ENCODE measurements at places on chromosomes 1 and 21. TPM values are rescaled to one million over a fixed set of nuclear protein-coding genes. Genes with fewer than 3 reads are reported as not detected.

- H3K27me3 ChIP-seq = no peaks in the 10 kb centered on the region
- H3K36me3 ChIP-seq = peaks cover 33% of the 10 kb centered on the region
- peak overlapping the region; percentile 84 for H3K27ac ChIP-seq
- DNase-seq = no peak
Observed at GRCh38 chr1:20660847-20661206, 342 bp downstream of the DDOST start.

DNA sequence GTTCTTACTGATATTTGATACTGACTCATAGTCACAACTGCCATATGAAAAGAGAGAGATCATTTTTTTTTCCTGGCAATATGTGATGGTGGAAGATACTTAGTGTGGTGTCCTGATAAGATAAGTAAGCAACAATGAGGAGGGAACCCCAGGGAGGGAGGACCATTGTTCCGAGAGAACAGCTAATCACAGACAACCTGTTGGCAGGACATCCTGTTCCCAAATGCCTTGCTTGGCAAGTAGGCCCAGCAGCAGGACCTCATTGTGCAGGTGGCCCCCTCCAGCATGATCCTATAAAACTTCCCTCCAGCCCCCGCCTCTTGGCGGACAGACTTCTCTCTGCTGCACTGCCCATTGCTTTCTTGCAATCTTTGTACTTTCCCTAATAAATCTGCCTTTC is 329.4 kb upstream of the CHRM3 start:
- H3K27ac ChIP-seq = no peak overlapping the region
- H3K27me3 ChIP-seq = no peaks in the 10 kb centered on the region
- no peak for DNase-seq
- no peak overlapping the region for H3K4me3 ChIP-seq

DNA sequence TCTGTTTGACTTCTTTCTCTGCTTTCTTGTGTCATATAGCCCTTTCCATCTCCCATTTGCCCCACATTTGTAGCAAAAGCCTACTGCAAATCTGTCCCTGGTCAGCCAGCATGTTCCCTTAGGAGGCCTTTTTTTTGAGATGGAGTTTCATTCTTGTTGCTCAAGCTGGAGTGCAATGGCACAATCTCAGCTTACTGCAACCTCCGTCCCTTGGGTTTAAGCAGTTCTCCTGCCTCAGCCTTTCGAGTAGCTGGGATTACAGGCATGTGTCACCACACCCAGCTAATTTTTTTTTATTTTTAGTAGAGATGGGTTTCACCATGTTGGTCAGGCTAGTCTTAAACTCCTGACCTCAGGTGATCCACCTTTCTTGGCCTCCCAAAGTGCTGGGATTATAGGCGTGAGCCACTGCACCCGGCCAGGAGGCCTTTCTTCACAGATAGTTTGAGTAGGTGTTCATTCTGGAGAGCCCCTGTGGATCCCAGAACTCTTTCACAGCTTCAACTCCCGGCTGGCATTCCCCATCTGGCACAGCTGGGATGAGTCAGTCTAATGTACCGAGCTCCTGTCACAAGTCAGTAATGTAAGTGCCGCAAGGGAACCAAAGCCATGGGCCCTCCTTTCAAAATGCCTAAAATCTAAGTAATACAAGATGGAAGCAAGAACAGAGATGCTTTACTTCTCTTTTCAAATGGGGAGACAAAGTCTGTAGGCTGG is 9.4 kb upstream of the NHLH1 start:
- H3K36me3 ChIP-seq = peaks cover 72% of the 10 kb centered on the region
- H3K27me3 ChIP-seq = no peaks in the 10 kb centered on the region
- no peaks in the 10 kb centered on the region for H3K4me1 ChIP-seq
- no peak overlapping the region for H3K27ac ChIP-seq
- no peak overlapping the region for H3K4me3 ChIP-seq
- no peak for DNase-seq

- no peak for DNase-seq
- no peaks in the 10 kb centered on the region for H3K4me1 ChIP-seq
- H3K4me3 ChIP-seq = no peak overlapping the region
Observed at GRCh38 chr1:39863177-39863576, 20.1 kb downstream of the TRIT1 start.

GRCh38 chr21:46564391-46564790 is 40.5 kb downstream of the S100B start:
- peaks cover 53% of the 10 kb centered on the region for H3K4me1 ChIP-seq
- no peaks in the 10 kb centered on the region for H3K27me3 ChIP-seq
- peaks cover 83% of the 10 kb centered on the region for H3K36me3 ChIP-seq
- no peak for DNase-seq
- no peak overlapping the region for H3K4me3 ChIP-seq

DNA sequence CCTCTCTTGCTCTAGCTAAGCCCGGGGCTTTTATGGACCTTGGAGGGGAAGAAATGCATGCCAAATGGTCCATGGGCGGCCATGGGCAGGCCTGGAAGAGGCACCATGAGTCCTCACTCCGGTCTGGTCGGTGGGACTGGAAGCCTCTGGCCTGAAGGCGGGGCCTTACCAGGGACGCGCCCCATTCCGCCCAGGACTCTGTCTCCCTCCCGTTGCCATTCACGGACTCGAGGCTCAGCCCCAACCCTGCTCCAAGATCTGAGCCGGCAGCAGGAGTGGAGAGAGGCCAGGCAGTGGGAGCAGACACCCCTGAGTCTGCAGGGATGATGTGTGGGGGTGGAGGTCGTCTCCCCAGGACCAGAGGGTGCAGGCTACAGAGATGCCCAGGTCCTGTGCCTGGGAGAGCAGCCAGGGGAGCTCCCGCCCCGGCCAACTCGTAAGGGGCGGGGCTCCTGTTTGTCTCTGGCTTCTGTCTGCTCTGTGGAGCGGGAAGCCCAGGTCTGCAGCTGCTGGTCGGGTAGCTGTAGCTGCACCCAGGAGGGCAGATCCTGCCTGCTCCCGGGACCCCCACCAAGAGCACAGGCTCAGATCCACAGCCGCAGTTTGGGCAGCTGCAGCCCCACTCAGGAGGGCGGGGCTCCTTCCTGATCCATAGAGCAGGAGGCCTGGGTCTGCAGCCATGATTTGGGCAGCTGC is 8.3 kb upstream of the KANK4 start:
- H3K4me1 ChIP-seq = no peaks in the 10 kb centered on the region
- H3K27me3 ChIP-seq = no peaks in the 10 kb centered on the region
- DNase-seq = no peak
- no peaks in the 10 kb centered on the region for H3K36me3 ChIP-seq

DNA sequence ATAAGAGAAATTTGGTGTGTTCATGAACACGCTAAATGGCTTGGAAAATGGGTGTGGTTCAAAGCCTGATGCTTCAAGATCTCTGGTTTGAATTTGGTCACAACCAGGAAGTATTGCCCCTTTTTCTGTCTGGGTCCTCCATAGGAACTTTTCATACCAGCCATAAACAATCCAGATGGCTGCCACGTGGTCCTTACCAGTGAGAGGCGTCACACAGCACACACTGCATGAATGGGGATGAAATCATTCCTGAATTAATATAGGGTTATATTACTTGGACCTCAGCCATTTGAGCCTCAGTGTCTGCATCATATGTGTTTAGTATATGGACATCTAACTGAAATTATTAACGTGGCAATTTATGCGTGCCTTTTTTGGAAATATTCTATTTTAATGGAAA is 64.0 kb downstream of the PRRX1 start:
- no peak for DNase-seq
- H3K27me3 ChIP-seq = no peaks in the 10 kb centered on the region
- no peaks in the 10 kb centered on the region for H3K36me3 ChIP-seq
- H3K4me1 ChIP-seq = no peaks in the 10 kb centered on the region
- no peak overlapping the region for H3K27ac ChIP-seq

- H3K4me3 ChIP-seq = no peak overlapping the region
- no peak overlapping the region for H3K27ac ChIP-seq
- no peaks in the 10 kb centered on the region for H3K27me3 ChIP-seq
- no peak for DNase-seq
- no peaks in the 10 kb centered on the region for H3K4me1 ChIP-seq
Observed at GRCh38 chr1:169060043-169060722, 46.3 kb upstream of the ATP1B1 start.

- DNase-seq = no peak
- H3K27me3 ChIP-seq = no peaks in the 10 kb centered on the region
- H3K27ac ChIP-seq = no peak overlapping the region
- peak overlapping the region; percentile 80 for H3K4me3 ChIP-seq
Observed at GRCh38 chr1:228081144-228081543, 1.4 kb upstream of the ARF1 start.

The JAK1 gene
- 252 TPM for total RNA-seq

The AMY1C gene
- not detected for total RNA-seq

The TFF3 gene
- total RNA-seq = not detected

The RAD54L gene
- total RNA-seq = 1.0 TPM

The ARTN gene
- total RNA-seq = 0.55 TPM
